GM23248 (cell line): ENCODE measurements at places on chromosomes 7 and 10. TPM values are rescaled to one million over a fixed set of nuclear protein-coding genes. Genes with fewer than 3 reads are reported as not detected.

PPP1R17 gene
- polyA plus RNA-seq = 0.20 and 0.29 TPM in 2 replicates

CYP2C19 gene
- polyA plus RNA-seq = not detected in 2 replicates

EBLN1 gene
- not detected in 2 replicates for polyA plus RNA-seq

GDF2 gene
- not detected in 2 replicates for polyA plus RNA-seq

OR2A12 gene
- polyA plus RNA-seq = not detected in 2 replicates

DNAH11 gene
- polyA plus RNA-seq = 0.91 and 1.3 TPM in 2 replicates

STAG3 gene
- 0.65 and 1.1 TPM in 2 replicates for polyA plus RNA-seq

PRR15 gene
- polyA plus RNA-seq = 9.2 and 11.5 TPM in 2 replicates

FAM241B gene
- 0.18 and 0.42 TPM in 2 replicates for polyA plus RNA-seq

ZNF248 gene
- polyA plus RNA-seq = 6.8 and 7.4 TPM in 2 replicates

MRLN gene
- not detected in 2 replicates for polyA plus RNA-seq

DIP2C gene
- 11.8 and 13.1 TPM in 2 replicates for polyA plus RNA-seq

ETV1 gene
- polyA plus RNA-seq = 16.2 and 17.1 TPM in 2 replicates

ERVW-1 gene
- not detected in 2 replicates for polyA plus RNA-seq

CH25H gene
- 16.1 and 18.0 TPM in 2 replicates for polyA plus RNA-seq

HTR7 gene
- 0.53 and 0.65 TPM in 2 replicates for polyA plus RNA-seq

CLDN3 gene
- not detected in 2 replicates for polyA plus RNA-seq

DYNC1I1 gene
- polyA plus RNA-seq = 0.53 and 0.84 TPM in 2 replicates

GRM3 gene
- not detected in 2 replicates for polyA plus RNA-seq

UROS gene
- 87.8 and 92.2 TPM in 2 replicates for polyA plus RNA-seq

ACTR3C gene
- not detected in 2 replicates for polyA plus RNA-seq

ZWINT gene
- 32.2 and 34.8 TPM in 2 replicates for polyA plus RNA-seq

NPC1L1 gene
- polyA plus RNA-seq = not detected in 2 replicates

HHEX gene
- 0.10 and 0.32 TPM in 2 replicates for polyA plus RNA-seq

GNAT3 gene
- not detected in 2 replicates for polyA plus RNA-seq

MYOZ1 gene
- 0.39 and 0.44 TPM in 2 replicates for polyA plus RNA-seq

LRRN3 gene
- polyA plus RNA-seq = 0.16 and 0.41 TPM in 2 replicates

SPDYE1 gene
- 0.28 and 0.60 TPM in 2 replicates for polyA plus RNA-seq

AFAP1L2 gene
- not detected in 2 replicates for polyA plus RNA-seq

AMPH gene
- 4.9 and 5.5 TPM in 2 replicates for polyA plus RNA-seq

MEST gene
- 8.5 and 9.1 TPM in 2 replicates for polyA plus RNA-seq

ASZ1 gene
- not detected in 2 replicates for polyA plus RNA-seq

TCAF2 gene
- polyA plus RNA-seq = 1.9 and 2.7 TPM in 2 replicates

SPAG6 gene
- polyA plus RNA-seq = not detected in 2 replicates

KIFBP gene
- polyA plus RNA-seq = 53.9 and 54.0 TPM in 2 replicates

CCDC7 gene
- polyA plus RNA-seq = 0.96 and 2.2 TPM in 2 replicates

INMT gene
- polyA plus RNA-seq = 0.09 TPM in 2 replicates

TMEM213 gene
- not detected in 2 replicates for polyA plus RNA-seq

TUBGCP2 gene
- polyA plus RNA-seq = 35.3 and 39.7 TPM in 2 replicates

LIPF gene
- not detected in 2 replicates for polyA plus RNA-seq

OR2A5 gene
- polyA plus RNA-seq = not detected in 2 replicates

TMEM139 gene
- polyA plus RNA-seq = not detected in 2 replicates

SFTPA1 gene
- not detected in 2 replicates for polyA plus RNA-seq

AGAP6 gene
- 3.1 and 4.7 TPM in 2 replicates for polyA plus RNA-seq

ZNF727 gene
- not detected in 2 replicates for polyA plus RNA-seq

CEP41 gene
- 32.3 and 33.9 TPM in 2 replicates for polyA plus RNA-seq
